ENCODE measurements at places on chromosomes 5 and 9.

DNA sequence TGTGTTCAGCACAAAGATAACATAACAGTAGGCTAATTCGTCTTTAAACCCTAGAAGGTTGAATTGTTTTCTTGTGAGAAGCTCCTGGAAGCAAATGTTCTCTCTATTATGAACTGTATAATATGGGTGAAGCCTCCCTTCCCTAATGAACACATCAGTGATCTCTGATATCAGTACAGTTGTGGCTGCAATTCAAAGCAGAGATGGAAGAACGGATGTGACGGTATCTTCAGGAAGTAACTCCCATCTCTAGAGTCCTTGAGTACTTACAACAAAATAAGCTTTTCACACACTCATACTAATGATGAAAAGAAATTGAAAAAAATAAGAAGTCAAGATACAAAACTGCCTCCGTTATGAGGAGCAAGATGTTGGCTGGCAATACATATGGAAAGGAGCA, 4.5 kb downstream of the HCN1 start:
- DNase-seq = no peak

DNA sequence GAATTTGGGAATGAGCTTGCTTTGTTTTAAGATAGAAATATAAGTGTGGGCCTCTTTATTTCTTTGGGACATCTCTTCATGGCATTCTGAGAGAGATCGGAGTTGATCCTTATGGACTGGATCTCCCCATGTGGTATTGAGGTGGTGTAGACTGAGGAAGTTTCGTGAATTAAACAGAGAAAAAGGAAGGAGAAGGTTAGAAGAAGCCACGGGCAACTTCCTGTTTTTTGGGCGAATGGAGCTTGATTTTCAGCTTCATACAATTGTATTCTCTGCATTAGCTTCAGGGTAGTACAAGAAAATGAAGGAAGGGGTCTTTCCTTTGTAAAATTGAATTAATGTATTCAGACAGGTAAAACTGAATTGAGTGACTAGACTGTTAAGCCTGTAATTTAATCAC, 70.5 kb upstream of the HMHB1 start:
- DNase-seq = no peak

GRCh38 chr5:79864364-79864763, 126.7 kb downstream of the MTX3 start:
- DNase-seq = no peak

DNA sequence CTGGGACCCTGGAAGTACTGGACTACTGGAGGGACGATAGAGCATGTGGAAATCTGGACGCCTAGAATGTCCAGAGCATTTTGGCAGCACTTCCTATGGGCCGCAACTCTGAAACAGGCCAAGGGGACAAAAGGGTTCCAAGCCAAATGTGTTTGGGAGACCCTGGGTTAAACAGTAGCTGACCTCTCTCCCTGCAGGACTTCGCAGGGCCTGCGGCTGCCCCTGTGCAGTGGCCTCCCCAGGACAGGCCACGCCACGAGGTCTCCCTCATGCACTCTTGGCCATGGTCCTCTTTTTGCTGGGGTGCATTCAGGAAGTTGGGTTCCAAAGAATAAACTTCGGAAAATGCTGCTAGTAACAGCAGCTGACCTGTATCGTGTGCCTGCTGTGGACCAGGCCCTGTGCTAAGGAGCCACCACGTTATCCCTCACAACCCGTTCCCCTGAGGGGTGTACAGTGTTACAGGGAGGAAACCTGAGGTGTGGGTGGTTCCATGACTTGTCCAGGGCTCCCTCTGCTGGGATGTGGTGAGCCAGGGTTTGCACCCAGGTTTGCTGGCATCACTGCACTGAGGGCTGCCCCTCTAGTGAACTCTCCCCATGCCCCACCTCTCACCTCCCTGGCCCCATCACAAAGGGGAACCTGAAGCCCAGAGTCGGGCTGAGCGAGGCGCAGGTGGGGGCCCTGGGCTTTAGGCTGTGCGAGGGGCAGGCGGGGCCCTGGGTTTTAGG, 79.4 kb downstream of the AMBP start:
- no peak for DNase-seq

GRCh38 chr5:60802986-60803385, 41.1 kb downstream of the ELOVL7 start:
- no peak for DNase-seq

Measured in astrocyte (in vitro differentiated cells and primary cell).